ENCODE measurements at places on chromosomes 11 and 22.

DNA sequence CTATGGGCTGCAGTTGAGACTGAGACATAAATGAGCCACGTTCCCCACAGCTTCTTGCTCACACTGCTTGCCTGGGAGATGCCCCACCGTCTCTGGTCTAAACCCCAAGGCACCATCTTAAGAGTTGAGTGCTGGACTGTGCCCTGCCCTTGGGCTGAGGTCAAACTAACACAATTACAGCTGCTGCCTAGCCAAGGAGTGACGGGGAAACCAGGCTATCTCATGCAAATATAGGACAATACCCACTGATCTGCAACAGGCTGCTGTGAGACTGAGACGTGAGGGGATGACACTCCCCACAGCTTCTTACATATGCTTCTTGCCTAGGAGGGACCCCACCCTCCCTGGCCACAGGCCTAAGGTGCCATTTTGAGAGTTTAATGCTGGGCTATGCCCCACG lies 7.8 kb upstream of the MS4A8 start:
- DNase-seq = no peak

DNA sequence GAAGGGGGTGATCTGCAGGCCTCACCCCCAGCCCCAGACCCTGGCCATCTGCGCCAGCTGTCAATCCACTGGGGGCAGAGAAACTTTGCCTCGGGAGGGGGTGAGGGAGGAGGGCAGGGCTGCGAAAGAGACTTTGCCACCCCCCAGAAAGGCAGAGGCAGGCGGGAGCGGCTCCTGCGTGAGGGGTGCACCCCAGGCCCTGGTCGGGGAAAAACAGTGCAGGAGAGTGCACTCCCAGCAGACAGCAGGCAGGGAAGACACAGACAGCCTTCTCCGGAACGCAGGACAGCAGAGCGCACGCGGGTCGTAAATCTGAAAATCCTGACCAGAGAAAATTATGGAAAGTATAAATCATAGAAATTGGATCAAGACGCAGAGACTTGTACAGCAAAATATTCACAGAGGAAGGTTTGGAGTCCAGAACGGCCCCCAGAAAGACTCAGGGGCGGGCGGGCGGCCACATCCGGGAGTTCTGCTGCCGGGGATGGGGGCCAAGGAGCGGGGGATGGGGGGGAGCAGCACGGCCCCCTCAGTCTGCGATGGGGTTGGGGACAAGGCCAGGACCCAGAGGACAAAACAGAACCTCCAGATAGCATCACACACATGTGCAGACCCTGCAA lies 8.0 kb upstream of the MRPL23 start:
- DNase-seq = peak; percentile 38

GRCh38 chr11:115179636-115180035 lies 324.6 kb downstream of the CADM1 start:
- peak; percentile 62 for DNase-seq

DNA sequence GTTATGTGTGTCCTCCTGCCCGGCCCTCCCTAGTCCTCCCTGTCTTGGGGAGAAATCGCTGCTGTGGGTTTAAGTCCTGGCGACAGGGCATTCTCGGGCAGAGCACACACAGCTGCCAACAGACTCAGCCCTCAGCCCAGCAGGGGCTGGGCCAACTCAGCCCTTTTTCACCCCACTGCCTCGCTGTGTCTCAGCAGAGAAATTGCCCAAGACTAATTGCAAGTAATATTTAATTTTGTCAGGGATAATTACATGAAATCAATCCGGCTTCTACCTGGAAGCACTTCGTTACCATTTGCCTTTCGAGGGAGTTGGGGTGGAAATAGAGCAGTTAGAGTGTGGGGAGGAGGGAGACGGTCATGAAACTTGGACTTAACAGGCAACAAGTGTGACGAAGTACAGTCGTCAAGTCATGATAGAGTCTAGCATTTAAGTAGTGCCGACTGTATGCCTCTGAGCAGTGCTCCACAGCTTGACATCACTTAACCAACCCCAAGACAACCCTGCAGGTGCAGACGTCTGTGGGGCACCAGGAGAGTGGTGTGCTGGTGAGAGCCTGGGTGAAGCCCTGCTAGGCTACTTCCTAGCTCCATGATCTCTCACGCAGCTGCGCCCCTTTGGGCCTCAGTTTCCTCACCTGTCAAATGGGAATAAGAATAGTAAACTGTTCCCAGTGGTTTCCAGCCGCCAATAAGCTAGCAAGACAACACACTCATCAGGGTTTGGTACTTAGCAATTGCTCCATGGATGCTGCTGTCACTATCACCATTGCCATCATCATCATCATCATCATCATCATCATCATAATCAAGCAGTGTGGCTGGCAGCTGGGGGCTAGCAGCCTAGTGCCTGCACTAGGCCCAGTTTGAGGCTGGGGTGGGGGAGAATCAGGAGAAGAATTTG lies 29.2 kb downstream of the MN1 start:
- no peak for DNase-seq

GRCh38 chr22:18031695-18032454 lies 7.5 kb upstream of the MICAL3 start:
- DNase-seq = peak; percentile 97

- DNase-seq = no peak
Observed at GRCh38 chr11:117977029-117977428, 9.2 kb upstream of the IL10RA start.

GRCh38 chr11:83475760-83476159 lies 189.6 kb upstream of the CCDC90B start:
- DNase-seq = no peak

- DNase-seq = no peak
Observed at GRCh38 chr11:16770016-16770415, 31.6 kb downstream of the C11orf58 start.

DNA sequence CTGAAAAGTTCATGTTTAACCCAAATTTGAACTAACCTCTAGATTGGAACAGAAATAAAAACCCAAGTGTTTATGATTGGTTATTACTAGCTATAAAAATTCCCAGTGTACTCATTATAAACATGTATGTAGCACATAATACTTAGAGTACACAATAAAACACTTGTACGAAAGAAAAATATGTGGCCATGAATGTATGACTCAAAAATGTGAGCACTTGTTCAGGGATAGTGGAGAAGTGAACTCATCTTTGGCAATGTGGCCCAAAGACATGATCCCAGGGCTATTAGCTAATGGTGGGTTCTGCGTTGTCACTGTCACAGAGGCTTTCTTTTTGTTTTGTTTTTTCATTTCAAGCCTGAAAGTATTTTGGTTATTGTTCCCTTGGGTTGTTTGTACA lies 72.0 kb downstream of the PPFIBP2 start:
- DNase-seq = no peak

DNA sequence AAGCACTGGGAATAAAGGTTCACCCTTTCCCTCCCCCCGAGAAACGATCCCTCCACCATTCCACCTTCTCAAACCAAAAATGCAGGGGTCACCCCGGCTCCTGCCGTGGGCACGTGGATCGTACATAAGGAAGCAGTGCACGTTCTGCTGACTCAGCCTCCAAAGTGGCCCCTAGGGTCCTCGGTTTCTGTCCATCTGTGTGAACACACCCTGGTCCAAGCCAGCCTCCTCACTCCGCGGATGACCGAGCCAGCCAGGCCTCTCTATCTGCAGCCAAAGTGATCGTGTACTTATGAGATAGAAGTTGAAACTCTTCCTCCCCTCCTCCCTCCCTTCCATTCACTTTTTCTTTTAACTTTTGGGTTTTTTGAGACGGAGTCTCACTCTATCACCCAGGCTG lies 16.2 kb downstream of the C11orf24 start:
- DNase-seq = peak; percentile 15

DNA sequence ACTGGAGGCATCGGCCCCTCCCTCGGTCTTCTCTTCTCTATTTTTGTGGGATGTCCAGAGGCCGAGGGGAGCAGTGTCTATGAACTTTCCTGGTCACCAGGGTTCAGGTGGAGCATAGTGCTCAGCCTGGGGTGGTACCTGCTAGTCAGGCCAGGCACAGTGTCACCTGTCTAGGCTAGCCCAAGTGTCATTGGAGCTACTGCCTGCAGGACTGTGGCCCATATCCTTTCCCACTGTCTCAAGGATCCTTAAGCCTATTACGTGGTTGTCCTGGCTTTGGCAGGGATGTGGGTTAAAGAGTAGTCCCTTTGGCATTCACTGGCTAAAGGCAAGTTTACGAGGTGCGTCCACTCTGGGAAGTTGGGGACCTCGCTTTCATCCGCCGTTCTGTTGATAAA lies 9.3 kb downstream of the RBM14 start:
- DNase-seq = no peak

DNA sequence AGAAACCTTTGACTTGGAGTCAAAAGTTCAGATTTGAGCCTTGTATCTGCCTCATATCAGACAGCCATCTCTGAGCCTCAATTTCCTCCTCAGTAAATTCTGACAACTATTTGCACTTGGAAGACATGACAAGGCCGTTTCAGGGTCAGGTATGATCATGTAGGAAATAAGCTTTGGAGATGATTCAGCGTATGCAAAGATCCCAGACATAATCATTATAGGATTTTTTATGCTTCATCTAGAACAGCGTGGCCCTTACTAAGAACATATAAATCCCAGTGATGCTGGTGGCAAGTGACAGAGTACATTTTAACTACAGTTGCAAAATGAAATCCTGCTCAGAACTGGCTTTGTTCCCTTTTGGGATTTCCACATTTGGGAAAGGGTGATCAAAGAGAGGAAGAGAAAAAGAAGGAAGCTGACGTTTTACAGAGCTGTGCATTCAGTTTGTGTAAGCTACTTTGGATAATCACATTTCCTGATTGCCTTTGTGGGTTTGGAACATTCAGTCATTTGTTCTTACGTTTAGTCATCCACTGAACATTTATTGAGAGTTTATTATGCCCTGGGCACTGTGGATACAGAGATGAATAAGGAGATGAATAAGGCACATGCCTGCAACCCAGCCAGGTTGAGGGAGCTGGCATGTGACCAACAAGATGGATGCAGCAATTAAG lies 81.9 kb upstream of the HEPHL1 start:
- no peak for DNase-seq

GRCh38 chr11:124493016-124493655 lies 47.6 kb upstream of the OR8B8 start:
- DNase-seq = no peak

GRCh38 chr11:118605116-118605867 lies 2.1 kb upstream of the PHLDB1 start:
- DNase-seq = peak; percentile 93

- no peak for DNase-seq
Observed at GRCh38 chr11:130550150-130550549, 101.7 kb downstream of the ADAMTS15 start.

GRCh38 chr11:12258451-12258850 lies 118.9 kb upstream of the PARVA start:
- peak; percentile 32 for DNase-seq

DNA sequence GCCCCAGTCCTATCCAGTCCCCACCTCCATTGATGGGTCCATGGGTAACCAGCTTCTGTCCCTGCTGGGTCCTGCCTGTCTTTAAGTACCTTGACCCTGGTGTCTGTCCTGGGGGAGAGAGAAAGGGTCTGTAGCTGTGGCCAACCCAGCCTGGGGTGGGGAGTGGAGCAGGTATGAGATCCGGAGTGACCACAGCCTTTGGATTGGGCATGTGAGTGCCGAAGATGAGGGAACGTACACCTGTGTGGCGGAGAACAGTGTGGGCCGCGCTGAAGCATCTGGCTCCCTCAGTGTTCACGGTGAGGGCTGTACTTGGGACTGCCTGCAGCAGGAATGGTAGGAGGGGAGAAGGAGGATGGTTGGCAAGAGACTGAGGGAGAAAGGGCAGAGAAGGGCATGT lies 5.2 kb downstream of the ROBO3 start:
- no peak for DNase-seq

DNA sequence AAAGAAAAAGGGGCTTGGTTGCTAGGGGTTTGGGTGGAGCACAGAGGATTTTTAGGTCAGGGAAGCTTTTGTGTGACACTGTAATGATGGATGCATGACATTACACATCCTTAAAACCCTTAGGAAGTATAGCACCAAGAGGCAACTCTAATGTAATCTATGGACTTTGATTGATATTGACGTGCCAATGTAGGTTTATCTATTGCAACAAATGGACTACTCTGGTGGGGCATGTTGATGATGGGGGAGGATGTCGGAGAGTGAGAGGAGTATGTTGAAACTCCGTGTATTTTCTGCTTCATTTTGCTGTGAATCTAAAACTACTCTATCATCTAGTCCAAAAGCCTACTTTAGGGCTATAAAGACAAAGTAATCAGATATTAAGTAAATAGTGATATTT lies 72.3 kb upstream of the PAX6 start:
- DNase-seq = no peak

DNA sequence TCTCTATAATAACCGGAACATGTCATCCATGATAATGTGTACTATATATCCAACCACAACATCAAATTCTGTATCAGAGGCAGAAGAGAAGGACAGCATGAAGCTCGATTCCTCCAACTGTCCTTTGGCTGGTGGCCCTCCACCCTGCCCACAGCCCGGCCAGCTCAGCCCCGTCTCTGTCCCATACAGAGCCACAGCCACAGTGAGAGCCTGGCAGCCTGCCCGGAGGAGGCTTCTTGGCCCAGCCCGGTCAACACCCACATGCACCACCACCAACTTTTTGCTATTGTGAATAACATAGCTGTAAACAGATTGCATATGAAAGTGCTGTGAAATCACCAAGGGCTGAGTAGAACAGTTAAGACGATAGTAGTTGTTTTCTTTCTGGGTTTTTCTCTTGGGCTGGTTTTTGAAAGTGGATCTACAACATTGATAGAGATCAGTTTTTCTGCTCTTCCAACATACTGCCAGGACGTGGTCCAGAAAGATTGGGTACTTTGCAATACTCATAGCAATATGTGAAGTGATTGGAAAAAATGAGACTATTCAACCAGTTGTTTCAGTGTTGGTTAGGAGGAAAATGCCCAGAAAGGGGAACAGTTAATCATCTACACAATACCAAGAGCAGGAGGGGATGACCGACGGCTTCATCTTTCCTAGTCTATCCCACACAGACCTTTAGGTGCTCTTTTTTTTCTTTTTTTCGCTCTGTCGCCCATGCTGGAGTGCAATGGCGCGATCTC lies 6.9 kb upstream of the TUBA8 start:
- DNase-seq = no peak

DNA sequence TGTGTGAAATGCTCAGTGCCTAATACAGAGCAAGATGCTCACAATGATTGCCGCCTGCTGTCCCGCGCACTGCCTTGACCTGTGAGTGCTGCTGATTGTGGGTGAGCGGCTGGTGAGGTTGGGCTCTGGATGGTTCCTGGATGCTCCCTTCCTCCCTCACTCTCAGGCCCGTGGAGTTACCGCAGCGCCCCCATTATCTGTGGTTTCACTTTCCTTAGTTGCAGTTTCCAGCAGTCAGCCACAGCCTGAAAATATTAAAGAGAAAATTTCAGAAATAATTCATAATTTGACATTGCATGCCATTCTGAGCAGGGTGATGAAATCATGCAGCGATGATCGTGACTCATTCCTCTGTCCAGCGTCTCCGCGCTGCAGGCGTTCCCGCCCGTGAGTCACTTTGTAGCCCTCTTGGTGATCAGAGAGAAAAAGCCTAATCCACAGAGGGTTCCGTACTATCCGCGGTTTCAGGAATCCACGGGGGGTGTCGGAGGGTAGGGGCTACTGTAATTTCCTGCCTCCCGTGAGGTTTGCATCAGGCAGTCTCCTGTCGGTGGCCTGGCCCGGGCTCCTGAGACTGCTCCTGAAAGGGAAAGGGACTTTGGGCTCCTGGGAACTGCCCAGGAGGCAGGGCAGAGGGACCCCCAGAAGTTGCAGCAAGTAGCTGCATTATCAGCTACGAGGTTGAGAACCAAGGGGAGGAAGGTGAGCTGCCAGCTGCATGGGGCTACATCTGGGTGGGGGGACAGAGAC lies 10.6 kb downstream of the RPL3 start:
- peak; percentile 98 for DNase-seq

Data from fibroblast of skin of right quadriceps (primary cell).